Activated CD4-positive, CD25-positive, alpha-beta regulatory T cell treated with anti-CD3 and anti-CD28 coated beads, Interleukin-2, amount 50 U/mL, for 16 hours (primary cell): ENCODE measurements at places on chromosomes 12 and 14.

DNA sequence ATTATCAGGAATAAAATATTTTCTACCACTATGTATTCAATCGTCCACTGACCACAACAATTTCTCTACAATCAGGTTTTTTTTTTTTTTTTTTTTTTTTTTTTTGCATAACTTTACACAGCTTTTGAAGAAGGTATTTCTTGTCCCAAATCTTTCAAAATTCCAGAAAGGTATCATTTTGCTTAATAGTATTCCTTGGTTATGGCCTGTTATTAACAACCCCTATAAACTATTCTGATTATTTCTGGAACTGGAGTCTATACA, 145.3 kb downstream of the ALX1 start:
- DNase-seq: no peak

DNA sequence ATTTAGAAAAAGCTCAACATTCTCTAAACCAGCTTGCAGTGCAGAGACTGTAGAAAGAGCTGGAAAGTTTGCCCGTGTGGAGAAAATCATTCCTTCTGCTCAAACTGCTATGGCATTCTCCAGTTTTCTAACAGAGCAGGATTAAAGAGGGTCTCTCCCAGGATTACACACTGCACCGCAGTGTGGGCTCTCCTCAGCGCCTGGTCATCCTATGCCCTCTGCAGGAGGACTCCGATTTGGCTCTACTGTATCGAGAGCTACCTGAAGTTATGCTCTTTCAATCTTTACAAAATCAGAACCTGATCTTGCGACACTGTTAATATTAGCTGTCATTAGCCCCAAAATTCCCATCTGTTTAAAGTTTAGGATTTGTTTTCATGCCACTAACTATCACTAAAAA, 33.0 kb downstream of the BHLHE41 start:
- DNase-seq: no peak

- DNase-seq: no peak
Measured at GRCh38 chr12:10672231-10672868, 1.5 kb downstream of the STYK1 start.

DNA sequence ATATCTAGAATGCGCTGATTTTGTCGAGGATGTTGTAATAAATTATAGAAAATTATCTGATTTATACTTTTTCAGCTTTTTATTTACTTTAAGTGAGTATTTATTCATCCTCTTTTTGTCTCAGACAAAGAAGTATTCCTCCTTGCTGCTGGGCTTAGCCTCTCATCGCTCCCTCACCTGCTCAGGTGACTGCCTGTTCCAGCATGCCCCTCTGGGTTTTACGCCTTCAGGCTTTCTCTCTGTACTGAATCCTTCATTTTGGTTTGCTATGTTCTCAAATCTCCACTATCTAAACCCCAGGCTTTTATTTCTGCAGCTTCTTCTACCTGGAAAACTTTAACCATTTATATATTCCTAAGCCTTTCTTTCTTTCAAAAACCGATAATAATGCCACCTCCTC, 1650.9 kb upstream of the SEL1L start:
- DNase-seq: no peak

- peak; percentile 18 for DNase-seq
Measured at GRCh38 chr14:34931206-34931605, 51.6 kb upstream of the SRP54 start.

- no peak for DNase-seq
Measured at GRCh38 chr14:68449561-68450181, 343.2 kb downstream of the ZFP36L1 start.

GRCh38 chr12:57112492-57113294, 1.5 kb upstream of the STAT6 start:
- DNase-seq: no peak

DNA sequence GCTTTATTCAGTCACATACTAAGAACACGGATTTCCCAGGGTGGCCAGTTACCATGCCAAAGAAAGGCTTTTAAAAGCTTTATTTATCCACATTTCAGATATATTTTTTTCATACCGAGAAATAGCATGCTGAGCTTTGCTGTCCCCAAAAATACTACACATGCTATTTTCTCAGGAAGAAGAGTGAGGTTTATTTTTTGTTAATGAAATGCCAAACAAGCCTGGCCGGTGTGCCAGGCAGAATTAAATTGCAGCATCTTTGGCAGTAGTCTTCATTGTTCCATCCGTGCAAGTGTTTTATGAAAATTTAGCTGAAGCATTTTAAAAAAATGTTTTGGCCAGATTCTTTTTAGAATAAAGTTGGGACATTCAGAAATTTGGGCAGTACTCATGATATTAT, 18.8 kb downstream of the RMST start:
- no peak for DNase-seq

DNA sequence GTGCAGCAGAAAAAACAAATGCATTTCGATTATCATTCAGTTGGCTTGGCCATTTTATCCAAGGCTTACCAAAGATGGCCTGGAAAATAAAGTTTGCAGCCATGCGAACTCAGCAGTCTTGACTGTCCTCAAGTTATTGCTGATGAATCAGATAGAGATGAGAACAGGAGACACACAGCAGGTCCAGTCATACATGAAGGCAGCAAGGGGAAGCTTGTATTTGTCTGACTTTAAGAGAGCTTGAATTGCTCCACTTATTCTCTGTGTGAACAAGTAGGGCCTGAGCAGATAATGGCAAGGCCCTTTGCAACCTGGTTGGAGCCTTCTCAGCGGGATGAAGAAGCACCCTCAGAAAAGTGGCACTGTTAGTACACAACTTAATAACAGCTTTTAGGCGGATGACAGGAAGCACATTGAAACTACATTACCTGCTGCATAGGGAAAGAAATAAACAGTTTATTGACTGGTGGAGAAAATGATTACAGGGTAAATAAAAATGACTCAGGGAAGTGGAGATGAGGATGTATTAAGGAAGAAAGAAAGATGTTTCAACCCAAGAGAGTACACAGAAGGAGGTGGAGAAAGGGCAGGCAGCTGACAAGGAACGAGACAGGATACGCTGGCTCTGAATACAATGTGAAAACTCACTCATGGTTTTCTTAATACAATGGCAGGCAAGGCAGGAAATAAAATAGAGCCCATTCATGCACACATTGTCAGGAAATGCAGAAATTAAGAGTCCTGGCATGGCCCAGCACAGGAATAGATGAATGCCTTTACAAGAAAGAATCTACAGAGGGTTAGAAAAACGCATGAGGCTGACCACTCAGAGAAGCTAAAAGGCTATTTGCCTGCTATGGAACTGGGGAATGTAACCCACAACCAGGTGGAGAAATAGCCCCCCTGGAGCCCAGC, 128.4 kb downstream of the GALC start:
- no peak for DNase-seq

DNA sequence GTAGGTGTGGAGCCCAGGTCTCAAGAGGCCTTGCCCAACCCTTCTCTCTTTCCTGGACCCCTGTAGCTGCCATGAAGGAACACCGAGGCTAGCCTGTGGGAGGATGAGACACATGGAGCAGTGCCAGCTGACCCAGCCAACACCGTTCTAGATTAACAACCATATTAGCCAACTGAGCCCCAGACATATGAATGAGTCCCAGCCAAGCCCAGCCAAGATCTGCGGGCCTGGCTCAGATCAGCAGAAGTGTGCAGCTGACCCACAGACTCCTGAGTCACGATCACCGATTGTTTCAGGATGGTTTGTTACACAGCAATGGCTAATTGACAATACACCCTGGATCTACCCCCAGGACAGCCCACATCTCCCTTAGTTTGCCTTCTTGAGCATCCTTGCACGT, 82.1 kb downstream of the NTF3 start:
- no peak for DNase-seq

- no peak for DNase-seq
Measured at GRCh38 chr12:62512901-62513300, 46.3 kb downstream of the MON2 start.

DNA sequence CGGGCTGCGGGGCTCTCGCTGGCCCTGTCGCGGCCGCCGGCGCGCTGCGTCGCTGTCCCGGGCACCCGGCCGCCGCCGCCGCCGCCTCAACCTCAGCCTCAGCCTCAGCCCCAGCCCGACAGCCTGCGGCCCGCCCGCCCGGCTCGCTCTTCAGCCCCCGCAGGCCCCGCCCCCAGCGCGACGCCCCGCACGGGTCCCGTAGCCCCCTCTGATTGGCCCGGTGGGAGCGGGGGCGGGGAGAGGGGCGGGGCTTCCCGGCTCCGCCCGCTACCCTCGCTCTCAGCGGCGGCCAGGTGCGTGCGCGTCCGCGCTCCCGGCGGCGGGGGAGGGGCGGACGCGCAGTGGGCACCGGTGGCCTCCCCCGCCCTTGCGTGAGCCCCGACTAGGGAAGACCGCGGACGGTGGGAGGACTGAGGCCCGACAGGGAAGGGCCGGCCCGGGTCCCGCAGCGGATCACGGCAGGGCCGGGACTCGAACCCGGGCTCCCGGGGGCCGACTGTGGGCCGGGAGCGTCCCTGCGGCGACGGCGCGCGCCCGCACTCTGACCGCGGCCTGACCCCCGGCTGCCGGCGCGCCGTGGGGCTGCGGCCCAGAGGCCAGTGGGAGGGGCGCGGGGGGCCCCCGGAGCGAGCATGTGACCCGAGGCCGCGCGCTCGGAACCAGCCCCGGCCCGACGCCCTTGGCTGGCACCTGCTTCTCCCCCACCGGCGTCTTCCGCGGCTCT, at the start of gene PPP1R13B:
TSS of gene PPP1R13B (minus strand) at position 125 of the 724 bp plus-strand sequence. CDS start 268 bp downstream, outside the sequence.
- peak; percentile 86 for DNase-seq

GRCh38 chr12:58882826-58883225, 37.5 kb downstream of the LRIG3 start:
- no peak for DNase-seq

DNA sequence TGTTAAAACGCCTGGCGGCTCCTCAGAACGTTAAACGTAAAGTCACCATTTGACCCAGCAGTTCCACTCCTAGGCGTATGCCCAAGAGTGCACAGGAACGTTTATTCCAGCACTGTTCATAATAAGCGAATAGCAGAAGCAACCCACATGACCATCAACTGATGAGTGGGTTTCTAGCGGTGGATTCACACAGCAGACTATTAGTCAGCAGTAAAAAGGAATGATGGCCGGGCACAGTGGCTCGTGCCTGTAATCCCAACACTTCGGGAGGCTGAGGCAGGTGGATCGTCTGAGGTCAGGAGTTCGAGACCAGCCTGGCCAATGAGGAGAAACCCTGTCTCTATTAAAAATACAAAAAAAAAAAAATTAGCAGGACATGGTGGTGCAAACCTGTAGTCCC, 22.4 kb upstream of the FBRSL1 start:
- DNase-seq: no peak

DNA sequence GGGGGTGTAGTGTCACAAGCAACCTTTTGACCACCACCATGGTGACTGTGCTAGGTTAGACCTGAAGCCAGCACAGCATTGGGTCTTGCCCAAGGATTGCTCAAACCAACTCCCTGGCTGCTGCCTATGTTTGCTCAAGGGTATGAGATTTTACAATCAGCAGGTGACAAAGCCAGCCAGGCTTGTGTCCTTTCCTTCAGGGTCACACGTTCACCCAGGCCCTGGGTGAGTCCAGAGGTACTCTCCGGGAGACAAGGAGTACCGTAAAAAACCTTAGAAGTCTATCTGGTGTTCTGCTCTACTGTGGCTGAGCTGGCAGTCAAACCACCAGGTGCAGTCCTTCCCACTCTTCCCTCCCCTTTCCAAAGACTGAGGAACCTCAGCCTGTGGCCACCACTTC, 238.9 kb upstream of the MIS18BP1 start:
- no peak for DNase-seq

- no peak for DNase-seq
Measured at GRCh38 chr12:124222368-124223245, 72.3 kb upstream of the RFLNA start.

DNA sequence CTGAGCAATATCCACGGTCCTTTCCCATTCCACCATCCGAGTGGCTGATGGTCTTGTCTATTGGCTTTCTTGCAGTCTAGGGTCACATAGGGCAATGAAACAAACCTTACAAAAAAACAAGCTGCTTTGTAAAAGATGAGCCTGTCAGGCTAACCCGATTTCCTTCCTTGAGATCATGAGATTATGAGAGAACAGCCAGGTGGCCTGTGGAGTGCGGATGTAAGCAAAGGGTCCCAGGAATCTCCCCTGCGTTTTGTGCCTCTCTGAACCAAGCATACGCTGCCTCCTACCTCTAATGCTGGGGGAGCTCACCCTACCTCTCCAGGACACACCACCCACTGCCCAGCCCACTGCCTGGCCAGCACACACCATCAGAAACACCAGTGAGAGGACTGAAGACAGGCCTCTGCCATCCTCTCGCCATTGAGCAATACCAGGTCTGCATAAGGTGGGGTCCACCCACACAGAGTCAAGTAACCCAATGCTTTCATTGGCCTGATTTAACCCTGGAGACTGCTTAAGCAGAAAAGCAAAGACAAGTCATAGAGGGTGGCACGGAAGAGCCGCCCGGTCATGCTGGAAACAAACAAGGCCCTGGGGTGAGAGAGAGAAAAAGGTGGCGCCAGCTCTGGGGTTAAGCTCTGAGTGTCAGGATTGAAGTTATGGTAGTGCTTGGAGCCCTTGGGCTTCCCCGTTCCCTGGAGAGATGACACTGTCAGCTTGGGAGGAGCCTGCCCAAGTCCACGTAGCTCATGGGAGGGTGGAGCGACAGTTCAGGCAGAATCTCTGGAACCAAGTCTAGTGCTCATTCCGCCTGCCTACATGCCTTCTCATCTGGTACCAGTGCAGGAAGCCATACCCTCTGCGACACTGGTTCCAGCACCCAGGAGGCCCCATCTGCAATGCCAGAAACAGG, 46.6 kb downstream of the CALM1 start:
- DNase-seq: no peak

GRCh38 chr12:48868451-48868850, 2.8 kb upstream of the RND1 start:
- no peak for DNase-seq

DNA sequence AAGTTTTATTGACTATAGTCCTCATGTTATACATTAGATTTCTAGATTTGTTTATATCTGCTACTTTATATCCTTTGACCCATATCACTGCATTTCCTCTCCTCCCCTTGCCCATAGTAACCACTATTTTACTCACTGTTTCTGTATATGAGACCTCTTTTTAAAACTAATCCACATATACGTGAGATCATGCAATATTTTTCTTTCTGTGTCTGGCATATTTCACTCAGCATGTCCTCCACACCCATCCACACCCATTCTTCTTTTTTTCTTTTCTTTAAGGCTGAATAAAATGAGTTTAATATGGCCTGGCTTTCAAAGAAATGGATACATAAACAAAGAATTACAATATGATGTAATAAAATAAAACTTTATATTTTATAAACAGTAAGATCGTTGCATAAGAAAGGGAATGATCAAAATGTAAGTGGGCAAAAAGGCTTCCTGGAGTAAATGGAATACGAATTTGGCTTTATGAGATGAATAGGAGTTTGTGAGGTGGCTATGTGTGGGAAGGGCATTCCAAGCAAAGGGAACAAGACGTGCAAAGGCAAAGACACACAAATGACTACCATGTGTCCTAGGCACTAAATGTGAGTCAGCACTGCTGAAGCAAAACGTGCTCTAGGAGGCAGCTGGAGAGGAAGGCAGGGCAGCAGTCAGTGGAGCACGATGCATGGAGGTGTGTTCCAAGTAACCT, 53.2 kb upstream of the HIF1A start:
- DNase-seq: no peak

DNA sequence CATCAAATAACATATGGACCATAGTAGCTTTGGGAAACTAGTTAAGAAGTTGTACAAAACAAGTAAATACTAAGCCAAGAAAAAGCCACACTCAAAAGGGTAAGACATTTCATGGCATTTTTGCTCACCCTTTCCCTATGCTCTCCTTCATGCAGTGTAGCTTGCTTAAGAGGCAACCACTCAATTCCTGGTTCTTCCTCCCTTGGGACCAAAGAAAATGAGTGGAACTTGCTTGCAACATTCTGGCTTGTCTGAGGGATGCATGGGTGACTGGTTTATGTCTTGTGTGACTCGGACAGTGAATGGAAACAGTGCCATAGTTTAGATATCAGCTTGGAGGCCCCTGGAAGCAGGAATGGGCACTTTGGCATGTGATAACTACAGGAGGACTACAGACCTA, 252.0 kb upstream of the ARID2 start:
- DNase-seq: no peak
